T-helper 2 cell (primary cell): ENCODE measurements at places on chromosomes 2 and 18.

- DNase-seq = no peak
Measured at GRCh38 chr2:30915486-30915885, 108.2 kb upstream of the CAPN13 start.

GRCh38 chr2:20634507-20635112 is 16.3 kb downstream of the HS1BP3 start:
- DNase-seq = no peak

- no peak for DNase-seq
Measured at GRCh38 chr2:180366481-180366880, 359.4 kb upstream of the CWC22 start.

DNA sequence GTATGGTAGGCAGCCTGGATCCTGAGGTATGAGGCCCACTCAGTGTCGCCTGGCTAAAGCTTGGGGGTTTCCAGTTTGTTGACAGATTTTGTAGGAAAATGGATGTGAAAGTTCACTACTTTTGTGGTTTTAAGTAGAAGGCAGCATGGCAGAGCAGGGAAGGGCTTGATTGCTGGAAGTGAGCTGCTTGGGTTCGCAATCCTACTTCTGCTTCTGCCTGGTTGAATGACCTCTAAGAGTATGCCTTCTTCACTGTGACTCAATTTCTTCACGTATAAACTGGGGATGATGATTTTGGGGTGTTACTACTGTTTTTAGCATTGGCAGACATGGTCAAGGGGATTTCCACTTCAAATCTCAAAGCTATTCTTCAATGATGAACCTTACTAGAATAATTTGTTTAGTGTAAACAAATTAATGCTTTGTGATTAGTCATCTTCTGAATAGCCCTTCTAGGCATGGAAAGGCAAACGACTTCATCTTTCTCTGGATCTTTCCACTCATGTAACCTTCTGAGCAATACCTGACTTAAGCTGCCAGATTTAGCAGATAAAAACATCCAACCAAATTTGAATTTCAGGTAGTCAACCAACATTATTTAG is 13.2 kb downstream of the BMP10 start:
- peak; percentile 4 for DNase-seq

GRCh38 chr2:144694456-144694855 is 174.5 kb upstream of the ZEB2 start:
- DNase-seq = no peak

- DNase-seq = no peak
Measured at GRCh38 chr2:168322325-168323007, 75.1 kb upstream of the STK39 start.

DNA sequence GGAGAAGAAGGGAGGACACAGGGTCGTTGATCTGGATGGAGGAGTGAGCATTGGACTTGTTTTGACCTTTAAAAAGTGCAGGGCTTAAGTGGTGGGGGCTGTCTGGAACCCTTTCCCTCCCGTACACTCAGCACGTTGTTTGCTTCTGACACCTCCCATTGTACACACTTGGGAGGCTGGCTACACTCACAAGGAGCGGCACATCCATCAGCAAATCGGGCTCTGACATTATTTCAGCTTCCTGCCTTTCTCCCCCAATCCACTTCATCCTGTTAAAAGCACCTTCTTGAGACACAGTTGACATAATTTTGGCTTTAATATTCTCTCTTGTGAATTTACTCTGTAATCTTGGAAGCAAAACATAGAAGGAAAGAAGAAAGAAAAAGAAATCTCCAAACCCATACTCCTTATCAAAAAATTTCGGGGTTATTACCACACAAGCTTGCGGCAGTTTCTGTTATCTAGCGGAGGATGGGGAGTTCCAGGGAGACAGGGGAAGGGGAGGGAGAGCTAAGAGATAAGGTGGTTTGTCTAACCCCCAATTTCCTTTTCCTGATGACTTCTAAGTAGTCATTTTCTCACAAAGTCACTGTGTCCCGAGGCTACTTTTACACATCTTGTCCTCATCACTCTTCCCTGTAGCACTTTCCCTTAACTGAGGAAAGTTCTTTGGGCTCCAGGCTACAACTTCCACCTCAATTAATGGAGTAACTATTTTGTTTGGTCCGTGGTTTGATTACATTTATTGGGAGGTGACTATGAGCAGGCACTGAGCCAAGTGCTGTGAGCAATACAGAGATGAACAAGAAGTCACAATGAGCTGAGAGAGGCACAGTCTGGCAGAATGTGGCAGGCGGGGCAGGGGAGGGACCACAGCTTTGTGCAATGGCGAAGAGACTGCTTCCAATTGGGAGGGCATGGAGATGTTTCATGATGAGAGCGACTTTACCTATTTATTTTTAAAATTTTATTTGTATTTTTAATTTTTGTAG is 240.1 kb upstream of the MEX3C start:
- DNase-seq = peak; percentile 58

DNA sequence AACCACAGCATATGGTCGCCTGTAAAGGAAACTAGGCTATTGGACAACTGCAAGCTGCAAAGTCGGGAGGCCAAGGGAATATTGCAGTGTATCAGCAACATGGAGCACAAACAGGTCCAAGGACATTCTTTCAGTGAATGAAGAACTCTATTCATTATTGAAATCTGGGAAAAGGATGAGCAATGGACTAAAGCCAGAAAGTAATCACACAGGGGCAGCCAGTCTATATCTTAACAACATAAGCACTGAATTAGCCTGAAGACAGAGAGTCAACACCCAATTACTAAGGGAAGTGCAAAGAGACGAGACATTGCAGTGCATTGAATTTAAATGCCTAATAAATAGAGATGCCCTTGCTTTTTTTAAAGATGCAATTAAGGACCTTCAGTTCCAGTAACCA is 615.5 kb upstream of the SETBP1 start:
- DNase-seq = no peak

GRCh38 chr2:218895326-218895725 is 14.7 kb downstream of the WNT10A start:
- DNase-seq = no peak

GRCh38 chr2:224846686-224847085 is 130.5 kb upstream of the CCDC195 start:
- no peak for DNase-seq

GRCh38 chr2:36123995-36124394 is 231.6 kb upstream of the CRIM1 start:
- DNase-seq = no peak

- no peak for DNase-seq
Measured at GRCh38 chr2:74602586-74603281, 45.4 kb downstream of the M1AP start.

DNA sequence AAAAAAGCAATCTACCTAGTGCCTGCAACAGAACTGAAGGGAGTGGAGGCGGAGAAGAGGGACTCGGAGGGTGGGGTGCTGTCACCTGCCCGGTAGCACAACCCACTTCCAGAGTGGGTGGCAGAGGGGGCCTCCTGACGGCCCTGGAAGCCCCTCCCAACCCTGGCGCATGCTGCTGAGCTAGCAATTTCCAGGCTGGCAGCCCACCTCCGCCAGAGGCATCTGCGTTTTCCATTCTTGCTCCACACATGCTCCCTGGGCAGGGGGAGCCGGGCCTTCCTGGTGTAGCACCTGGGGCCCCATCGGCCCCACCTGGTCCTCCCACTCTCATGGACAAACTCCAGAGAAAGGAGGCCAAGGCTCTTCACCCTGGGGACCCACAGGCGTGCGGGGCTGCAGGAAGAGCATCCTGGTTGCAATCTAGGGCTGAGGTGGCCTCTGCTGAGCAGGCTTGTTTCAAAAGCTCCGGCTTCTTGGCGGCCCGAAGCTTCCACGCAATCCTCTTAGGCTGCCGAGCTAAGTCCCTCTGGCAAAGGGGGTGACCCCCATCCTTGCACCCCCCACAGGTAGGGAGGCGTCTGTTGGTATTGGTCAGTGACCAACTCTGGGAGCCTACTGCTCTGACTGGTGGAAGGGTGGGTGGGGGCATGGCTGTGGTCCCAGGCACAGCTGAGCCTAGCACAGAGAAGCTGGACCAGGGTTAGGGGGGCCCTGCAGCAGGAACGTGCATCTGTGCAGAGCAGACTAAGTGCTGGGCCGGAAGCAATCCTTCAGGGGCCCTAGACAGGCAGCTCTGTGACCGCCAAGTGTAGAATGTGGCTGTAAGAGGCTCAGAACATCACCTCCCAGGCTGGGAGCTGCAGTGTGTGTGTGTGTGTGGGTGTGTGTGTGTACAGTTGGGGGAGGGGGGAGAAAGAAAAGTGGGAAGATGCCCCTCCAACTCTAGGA is 2.6 kb downstream of the HS6ST1 start:
- peak; percentile 5 for DNase-seq

DNA sequence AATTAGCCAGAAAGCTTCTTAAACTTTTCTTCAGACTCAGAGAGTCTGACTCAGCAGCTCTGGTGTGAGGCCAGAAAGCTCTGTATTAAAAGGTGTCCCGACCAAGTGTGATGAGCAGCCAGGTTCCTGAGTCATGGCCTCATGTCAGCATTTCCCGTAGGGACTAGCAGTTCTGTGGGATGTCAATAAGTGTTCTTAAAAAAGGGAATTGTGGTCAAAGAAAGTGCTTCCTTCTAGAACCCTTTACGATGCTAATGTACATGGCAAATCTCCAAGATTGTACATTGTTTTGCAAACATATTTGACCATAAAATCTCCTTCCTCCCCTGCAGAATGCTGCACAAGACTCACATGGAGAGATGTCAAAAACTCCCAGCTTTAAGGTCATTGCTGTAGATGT is 80.1 kb downstream of the PLA2R1 start:
- no peak for DNase-seq

DNA sequence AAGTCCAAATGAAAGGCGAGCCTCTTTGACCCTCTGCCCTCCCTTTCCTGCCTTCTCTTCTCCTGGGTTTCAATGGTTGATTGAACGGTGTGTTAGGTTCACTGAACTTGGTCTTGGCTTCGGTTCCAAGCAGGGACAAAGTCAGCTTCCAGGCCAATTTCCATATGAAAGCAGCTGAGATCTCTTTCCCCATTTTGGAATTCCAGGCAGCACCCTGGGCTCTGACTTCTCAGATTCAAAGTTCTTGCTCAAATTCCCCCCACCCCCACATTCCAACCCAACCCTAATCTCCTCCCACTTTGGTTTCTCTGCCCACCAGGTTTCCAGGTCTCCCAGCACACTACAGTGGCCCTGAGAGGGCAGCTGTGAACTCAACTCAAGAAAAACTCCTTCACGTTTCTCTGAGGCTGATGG is 231.0 kb downstream of the INSIG2 start:
- no peak for DNase-seq

GRCh38 chr2:119463136-119463535 is 31.5 kb downstream of the TMEM37 start:
- no peak for DNase-seq
